ENCODE measurements at places on chromosomes 5 and 9. TPM values are rescaled to one million over a fixed set of nuclear protein-coding genes. Genes with fewer than 3 reads are reported as not detected.

Gene OSTF1
- 21.0 TPM for total RNA-seq

Gene ANKRD34B
- total RNA-seq = 1.2 TPM

Gene GTF3C5
- total RNA-seq = 121 TPM

Gene PCDHB16
- total RNA-seq = under 0.01 TPM

Gene CCDC192
- total RNA-seq = not detected

Gene EGFLAM
- total RNA-seq = 0.17 TPM

Gene GAS1
- 1.7 TPM for total RNA-seq

Gene TAF11L10
- total RNA-seq = not detected

Gene PHF24
- 0.12 TPM for total RNA-seq

Gene AHRR
- 0.29 TPM for total RNA-seq

Gene CERCAM
- 49.1 TPM for total RNA-seq

Gene ENTPD2
- not detected for total RNA-seq

Gene KIF12
- total RNA-seq = 13.5 TPM

Gene CHSY3
- total RNA-seq = 2.5 TPM

Gene C9orf152
- total RNA-seq = not detected

Gene GLE1
- total RNA-seq = 28.8 TPM

Gene TMOD1
- total RNA-seq = 0.98 TPM

Gene SUB1
- 418 TPM for total RNA-seq

Gene TXNDC8
- total RNA-seq = not detected

Gene SLC46A2
- total RNA-seq = not detected

Gene LRRC19
- total RNA-seq = not detected

Gene DNM1
- total RNA-seq = 16.7 TPM

Gene COL15A1
- 0.06 TPM for total RNA-seq

Gene SEMA4D
- 12.3 TPM for total RNA-seq

Gene SUSD3
- 1.4 TPM for total RNA-seq

Gene VCP
- total RNA-seq = 371 TPM

Gene GARIN3
- total RNA-seq = not detected

Gene TAS2R1
- not detected for total RNA-seq

Gene GGTA1
- total RNA-seq = not detected

Gene FAM114A2
- 5.5 TPM for total RNA-seq

Gene TMEM252
- total RNA-seq = not detected

Gene TAF11L4
- not detected for total RNA-seq

Gene DNAI1
- total RNA-seq = not detected

Gene SH3GL2
- 3.4 TPM for total RNA-seq

Gene PTGES2
- 58.5 TPM for total RNA-seq

Gene HAVCR1
- total RNA-seq = 25.8 TPM

Gene HTR4
- total RNA-seq = not detected

Gene NTRK2
- total RNA-seq = 0.46 TPM

Gene LCN9
- total RNA-seq = not detected

Gene TMEM167A
- total RNA-seq = 46.7 TPM

Gene FOXD4L6
- not detected for total RNA-seq

Gene TAF11L6
- total RNA-seq = not detected

Gene PCDHB9
- not detected for total RNA-seq

Gene DCANP1
- total RNA-seq = not detected

Gene BTNL8
- total RNA-seq = not detected

Gene TEK
- total RNA-seq = not detected

Gene SELENOP
- 2.1 TPM for total RNA-seq

Gene KCNV2
- total RNA-seq = not detected

Gene FBXW11
- 41.3 TPM for total RNA-seq

Gene PCDHB10
- total RNA-seq = under 0.01 TPM

Gene FOCAD
- total RNA-seq = 32.7 TPM

Gene IFNW1
- not detected for total RNA-seq

Gene BHMT2
- total RNA-seq = 3.8 TPM

Gene ARL10
- total RNA-seq = 3.4 TPM

Gene CDO1
- total RNA-seq = 2.1 TPM

Gene RNF38
- 15.8 TPM for total RNA-seq

Gene PPP3R2
- not detected for total RNA-seq

Gene CTXN3
- not detected for total RNA-seq

Measured in epithelial cell of proximal tubule (primary cell).